ENCODE measurements at places on chromosomes 4 and X.
A peak's percentile ranks its signal among the peaks of the same experiment; 100 is the strongest.

DNA sequence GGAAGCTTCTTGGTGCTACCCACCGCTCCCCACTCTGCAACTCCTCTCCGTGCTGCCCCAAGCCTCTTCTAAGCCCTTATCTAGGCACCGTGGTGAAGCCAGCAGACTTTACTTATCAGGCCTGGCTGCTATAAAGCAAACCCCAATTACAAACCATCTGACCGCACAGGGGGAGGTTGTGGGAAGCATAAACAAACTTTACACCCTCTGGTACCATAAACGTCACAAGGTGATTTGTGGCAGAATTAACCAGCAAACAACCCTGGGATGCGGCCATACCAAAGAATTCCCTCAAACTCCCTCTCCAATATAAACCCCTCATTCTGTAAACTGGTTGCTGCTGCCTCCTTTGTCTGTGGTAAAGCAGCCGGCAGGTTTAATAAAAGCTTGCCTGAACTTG is 55.2 kb downstream of the MAGEC2 start:
- DNase-seq, result no peak

DNA sequence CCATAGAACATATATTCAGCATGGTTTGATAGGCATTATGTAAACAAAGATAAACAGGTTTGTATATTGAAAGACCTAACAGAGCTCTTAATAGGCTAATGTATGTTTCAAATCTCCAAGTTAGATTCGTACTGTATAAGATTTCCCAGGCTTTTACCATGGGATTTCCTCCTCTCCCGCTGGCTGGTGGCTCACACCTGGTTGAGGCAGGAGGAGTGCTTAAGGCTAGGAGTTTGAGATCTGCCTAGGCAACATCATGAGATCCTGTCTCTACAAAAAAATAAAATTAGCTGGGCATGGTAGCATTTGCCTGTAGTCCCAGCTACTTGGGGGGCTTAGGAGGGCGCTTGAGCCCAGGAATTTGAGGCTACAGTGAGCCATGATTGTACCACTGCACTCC is 5.4 kb downstream of the CPE start:
- no peak for DNase-seq

GRCh38 chrX:24647257-24648058 is at the start of gene PCYT1B:
Gene PCYT1B (minus strand): TSS chrX:24647347. CDS start chrX:24647105, 242 bp downstream.
- no peak for DNase-seq

DNA sequence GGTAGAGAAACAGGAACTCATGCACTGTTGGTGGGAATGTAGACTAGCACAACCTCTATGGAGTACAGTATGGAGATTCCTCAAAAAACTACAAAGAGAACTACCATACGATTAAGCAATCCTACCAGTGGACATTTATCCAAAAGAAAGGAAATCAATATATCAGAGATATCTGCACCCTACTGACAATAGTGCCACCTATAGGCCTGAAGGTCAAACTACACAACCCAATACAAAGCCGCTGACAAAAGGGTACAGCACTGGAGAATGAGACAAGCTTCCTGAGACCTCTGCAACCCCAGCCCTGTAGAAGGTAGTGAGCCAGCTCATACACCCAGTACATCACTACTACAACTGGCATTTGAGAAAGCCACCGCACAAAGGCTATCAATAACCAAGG is 67.1 kb downstream of the CBR4 start:
- no peak for DNase-seq

DNA sequence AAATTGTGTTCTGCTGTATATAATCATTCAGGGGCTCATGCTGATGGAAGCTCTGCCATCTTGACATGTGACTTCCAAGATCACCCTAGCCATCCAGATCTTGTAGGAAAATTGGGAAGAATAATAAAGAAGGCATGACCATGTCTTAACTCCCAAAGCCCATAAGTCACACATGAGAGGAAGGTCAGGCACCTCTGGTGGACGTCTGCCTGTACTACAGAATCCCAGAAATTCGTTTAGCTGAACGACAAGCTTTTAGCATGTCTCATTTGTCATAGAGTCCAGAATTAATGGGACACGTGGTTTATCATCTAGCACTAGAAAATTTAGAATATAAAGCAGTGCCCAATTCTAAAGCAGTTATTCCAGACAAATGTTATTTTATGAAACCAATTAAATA is 212.7 kb downstream of the CENPC start:
- DNase-seq, result no peak

DNA sequence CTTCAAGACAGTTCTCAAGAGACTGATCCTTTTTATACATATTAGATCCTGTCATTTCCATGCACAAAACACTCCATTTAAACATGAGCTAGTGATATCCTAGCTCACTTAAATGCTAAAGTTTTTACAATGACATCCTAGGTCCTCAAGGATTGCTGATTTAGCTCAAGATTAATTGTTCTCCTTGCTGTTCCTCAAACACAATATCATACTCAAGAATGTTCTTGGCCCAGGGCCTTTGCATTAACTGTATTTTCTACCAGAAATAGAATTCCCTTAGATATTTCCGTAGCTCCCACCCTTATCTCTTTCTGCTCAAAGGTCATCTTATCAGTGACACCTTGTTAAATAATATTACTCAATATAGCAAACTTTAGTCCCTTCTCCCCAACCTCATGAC is 270.1 kb downstream of the GALNTL6 start:
- no peak for DNase-seq

GRCh38 chr4:171985129-171985528 is 171.9 kb downstream of the GALNTL6 start:
- DNase-seq, result no peak

- DNase-seq, result no peak
Measured at GRCh38 chrX:13502590-13502989, 66.8 kb upstream of the EGFL6 start.

GRCh38 chrX:130267956-130268448 is 697 bp downstream of the ZNF280C start:
- no peak for DNase-seq

DNA sequence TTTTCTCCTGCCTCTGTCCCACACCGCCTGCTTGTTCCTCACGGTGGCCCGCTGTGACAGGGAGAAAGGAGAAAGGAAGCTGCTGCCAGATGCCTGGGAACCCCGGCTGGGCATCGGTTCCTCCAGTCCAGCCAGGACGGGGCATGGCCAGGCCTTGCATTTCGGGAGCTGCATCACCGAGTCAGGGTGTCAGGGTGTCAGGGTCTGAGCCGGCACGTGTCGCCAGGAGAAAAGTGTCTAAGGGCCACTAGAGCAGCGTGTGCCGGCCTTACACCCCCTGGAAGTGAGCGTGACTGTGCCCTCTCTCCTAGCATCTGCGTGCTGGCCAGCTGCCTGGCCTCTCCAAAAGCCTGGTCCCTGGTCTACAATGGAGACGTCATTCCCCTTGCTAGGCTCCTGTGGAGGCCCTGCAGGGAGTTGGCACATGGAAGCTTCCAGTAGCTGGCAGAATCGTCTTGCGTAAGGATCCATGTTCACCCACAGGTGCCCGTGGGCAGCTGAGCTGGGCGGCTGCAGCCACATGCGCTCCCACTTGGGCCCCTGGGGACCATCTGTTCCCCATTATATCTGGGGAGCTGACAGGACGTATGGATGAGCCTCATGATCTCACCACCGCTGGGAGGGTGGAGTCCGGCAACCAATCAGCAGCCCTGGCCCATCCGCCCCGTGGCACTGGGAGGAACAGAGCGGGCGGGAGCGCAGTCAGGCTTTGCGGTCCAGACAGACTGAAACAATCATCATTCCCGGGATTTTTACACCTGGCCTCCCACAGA is 39.9 kb upstream of the HMX1 start:
- DNase-seq, result peak; percentile 64

DNA sequence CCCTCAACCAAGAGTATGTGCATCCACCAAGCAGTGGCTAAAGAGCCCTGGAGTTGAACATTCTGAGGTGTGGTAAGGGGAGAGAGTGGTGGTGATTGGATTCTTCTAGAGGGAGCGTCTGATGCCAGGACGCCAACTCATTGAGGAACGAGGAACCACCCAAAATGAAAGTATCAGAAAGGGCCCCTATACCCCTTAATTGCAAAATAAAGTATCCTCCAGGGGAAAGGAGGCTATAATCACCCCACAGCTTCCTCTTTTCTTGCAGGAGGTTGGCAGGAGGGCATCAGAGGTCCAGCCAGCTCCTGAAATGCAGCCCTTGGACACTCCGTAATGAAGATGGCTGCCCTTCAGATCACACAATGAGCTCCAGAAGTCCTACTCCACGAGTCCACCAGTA is 5.3 kb upstream of the KIAA1210 start:
- no peak for DNase-seq

GRCh38 chr4:137543198-137543597 is 10.9 kb upstream of the PCDH18 start:
- no peak for DNase-seq

- DNase-seq, result no peak
Measured at GRCh38 chr4:151992332-151993154, 231.7 kb upstream of the GATB start.

GRCh38 chrX:46218373-46218772 is 326.8 kb downstream of the ZNF674 start:
- DNase-seq, result no peak

DNA sequence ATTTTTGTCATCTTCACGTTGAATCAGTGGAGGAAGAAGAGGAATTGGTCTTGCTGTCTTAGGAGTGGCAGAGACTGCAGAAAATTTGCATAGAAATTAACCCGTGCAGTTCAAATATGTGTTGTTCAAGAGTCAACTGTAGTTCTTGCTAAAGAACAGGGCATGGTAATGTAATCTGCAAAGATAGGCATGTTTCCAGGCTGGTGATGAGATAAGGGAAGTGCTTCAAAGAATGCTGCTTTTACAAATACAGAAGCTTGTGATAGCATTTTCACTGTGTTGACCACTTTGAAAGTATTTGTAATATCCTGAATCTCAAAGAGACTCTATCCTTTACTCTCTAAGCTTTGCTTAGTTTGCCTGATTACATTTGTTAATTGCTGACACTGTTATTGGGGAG is 60.1 kb downstream of the PRRG1 start:
- no peak for DNase-seq

DNA sequence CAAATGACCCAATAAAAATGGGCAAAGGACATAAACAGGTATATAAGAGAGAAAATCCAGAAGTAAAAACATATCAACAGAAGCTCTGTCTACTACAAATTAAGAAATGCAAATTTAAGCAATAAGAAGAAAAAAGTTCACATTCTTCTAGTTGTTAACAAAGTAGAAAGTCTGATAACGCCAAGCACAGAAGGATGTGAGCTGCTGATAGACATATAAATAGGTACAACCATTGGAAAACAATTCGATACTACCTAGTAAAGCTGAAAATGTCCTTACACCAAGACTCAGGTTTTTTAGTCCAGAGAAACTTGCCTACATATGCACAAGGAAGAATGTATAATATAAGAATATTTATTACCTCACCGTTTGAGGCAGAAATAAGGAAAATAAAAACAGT is 35.8 kb upstream of the SLAIN2 start:
- DNase-seq, result no peak

GRCh38 chr4:1136048-1136447 is 22.7 kb upstream of the RNF212 start:
- no peak for DNase-seq

DNA sequence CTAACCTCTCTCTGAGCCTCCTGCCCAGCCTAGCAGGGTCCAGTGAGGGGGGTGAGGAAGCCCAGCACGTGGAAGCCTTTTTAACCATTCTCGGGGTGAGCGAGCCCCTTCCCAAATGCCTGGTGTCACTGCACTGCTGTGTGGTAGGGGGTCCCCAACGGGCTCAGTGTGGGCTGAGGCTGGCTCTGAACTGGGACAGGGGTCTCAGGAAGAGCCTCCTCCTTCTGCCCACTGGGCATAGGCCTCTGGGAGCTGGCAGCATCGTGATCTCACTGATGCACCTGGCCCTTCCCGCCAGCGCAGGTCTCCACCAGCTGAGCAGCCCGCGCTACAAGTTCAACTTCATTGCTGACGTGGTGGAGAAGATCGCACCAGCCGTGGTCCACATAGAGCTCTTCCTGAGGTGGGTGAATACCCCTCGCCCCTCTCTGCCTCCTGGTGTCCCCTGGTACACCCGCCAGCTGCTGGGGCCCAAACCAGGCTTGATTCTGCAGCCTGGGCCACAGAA is 12.6 kb downstream of the HTRA3 start:
- no peak for DNase-seq

DNA sequence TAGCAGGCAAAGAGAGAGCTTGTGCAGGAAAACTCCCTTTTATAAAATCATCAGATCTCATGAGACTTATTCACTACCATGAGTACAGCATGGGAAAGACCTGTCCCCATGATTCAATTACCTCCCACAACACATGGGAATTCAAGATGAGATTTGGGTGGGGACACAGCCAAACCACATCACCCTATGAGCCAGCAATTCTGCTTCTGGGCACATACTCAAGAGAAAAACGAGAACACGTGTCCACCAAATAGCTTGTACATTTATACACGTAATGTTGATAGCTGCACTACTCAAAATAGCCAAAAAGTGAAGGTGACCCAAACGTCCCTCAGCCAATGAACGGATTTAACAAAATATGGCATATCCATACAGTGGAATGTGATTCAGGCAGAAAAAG is 94.5 kb upstream of the DHRSX start:
- no peak for DNase-seq

DNA sequence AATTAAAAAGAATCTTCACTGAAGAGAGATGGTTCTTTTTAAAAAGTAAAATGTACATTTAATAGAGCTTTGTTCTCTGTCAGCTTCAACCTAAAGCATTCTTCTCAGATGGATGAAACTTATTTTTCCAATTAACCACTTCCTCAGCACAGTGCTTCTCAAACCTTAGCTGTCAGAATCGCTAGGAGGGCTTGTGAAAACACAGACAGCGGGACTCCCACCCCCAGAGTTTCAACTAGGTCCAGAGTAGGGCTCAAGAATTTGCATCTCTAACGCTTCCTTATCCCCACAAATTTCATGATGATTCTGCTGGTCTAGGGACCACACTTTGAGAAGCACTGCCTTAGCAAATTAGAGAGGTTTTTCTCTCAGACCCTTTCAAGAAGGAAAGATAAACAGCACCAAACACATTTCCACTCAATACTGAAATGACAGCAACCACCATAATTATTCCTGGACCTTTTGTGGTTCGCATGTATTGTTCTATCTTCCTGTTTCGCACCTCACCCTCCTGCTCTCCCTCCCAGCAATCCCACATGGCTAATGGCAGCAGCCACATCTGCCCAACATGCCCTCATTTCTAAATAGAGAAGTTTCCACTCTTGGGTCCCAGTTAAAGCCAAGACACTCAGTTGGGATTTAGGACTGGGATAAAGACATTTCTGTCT is 73.2 kb downstream of the ZNF827 start:
- no peak for DNase-seq

DNA sequence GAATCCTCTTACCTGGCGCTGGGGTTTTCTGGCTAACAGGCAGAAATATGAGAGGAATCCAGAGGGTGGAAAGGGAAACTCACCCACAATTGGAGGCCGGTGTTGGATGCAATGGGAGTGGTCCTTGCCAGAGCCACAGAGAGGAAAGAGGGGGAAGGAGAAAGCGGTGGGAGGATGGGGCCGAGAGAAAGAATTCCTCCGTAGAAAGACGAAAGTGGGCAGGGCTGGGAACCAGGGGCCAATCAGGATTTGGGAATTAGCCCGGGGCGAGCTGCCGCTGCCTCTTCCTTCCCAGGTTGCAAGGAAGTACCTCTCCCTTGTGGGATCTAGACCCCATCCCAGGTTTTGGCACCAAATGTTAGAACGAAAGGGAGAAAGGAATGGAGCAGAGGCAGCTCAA is 83.1 kb upstream of the SPIN4 start:
- DNase-seq, result no peak

- DNase-seq, result no peak
Measured at GRCh38 chrX:54184474-54184873, 1.4 kb upstream of the FAM120C start.
